ENCODE measurements at places on chromosomes 13 and 19. TPM values are rescaled to one million over a fixed set of nuclear protein-coding genes. Genes with fewer than 3 reads are reported as not detected.
A peak's percentile ranks its signal among the peaks of the same experiment; 100 is the strongest.

CACNG7 gene
- 0.26 TPM for total RNA-seq

KLK2 gene
- total RNA-seq: not detected

ZNF439 gene
- 9.4 TPM for total RNA-seq

FCER2 gene
- not detected for total RNA-seq

GIPC3 gene
- total RNA-seq: under 0.01 TPM

CCNA1 gene
- not detected for total RNA-seq

MIDN gene
- 18.8 TPM for total RNA-seq

DNA sequence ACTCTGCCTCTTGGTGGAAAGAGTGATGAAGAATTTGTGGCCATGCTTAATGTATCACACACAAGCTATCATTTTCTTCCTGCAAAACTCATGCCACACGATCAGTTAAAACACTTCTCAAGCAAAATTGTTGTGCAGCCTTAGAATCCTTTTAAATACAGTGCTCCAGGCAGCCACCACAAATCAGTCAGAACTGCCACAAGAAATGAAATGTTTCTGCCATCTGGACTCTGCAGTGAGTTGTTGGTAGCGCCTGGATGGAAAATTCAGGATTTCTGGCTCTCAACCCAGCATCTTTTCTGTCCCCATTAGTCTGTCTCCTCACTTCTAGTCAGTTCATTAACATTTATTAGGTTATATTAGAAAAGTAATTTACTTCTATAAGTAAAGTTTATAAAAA lies 179.5 kb downstream of the GPC6 start:
- H3K4me3 ChIP-seq: no peak overlapping the region
- no peak overlapping the region for H3K27ac ChIP-seq
- DNase-seq: no peak
- no peaks in the 10 kb centered on the region for H3K36me3 ChIP-seq

DNA sequence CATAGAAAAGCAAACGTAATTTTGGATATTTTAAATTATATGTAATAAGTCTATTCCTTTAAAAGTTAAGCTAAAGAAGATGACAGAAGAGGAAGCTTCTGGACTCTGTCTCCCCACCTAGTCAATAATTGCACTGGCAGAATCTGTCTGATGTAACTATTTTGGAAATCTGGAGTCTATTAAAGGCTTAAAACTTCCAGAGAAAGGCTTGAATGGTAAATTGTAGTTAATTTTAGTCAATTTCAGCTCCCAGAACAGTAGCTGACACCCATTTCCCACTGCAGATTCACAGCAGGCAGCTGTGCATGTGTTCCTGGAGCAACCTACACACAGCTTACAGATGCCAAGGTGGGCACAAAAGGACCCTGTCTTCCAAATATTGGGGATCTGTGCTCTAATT lies 304.1 kb downstream of the PCDH20 start:
- H3K4me3 ChIP-seq: no peak overlapping the region
- H3K27ac ChIP-seq: no peak overlapping the region
- no peaks in the 10 kb centered on the region for H3K27me3 ChIP-seq
- no peaks in the 10 kb centered on the region for H3K4me1 ChIP-seq
- H3K36me3 ChIP-seq: no peaks in the 10 kb centered on the region

GRCh38 chr19:55705972-55706371 lies 30.9 kb downstream of the EPN1 start:
- no peaks in the 10 kb centered on the region for H3K4me1 ChIP-seq
- no peak overlapping the region for H3K4me3 ChIP-seq
- DNase-seq: no peak
- no peak overlapping the region for H3K27ac ChIP-seq

DNA sequence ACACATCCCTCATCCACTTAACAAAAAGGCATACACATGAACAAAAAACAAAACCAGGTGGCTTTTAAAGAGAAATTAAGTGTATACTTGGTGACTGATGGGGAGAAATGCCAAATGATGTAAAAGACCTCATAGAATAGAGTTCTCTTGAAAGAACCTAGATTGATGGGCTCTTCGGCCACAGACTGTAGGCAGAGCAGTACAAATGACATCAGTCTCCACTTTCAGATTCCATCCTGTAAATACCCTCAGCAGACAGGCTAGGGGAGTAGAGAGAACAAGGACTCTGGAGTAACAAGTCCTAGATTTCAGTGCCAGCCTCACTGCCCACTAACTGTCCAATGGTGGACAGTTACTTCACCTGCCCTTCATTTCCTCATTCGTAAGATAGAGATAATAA lies 203.8 kb downstream of the MZT1 start:
- peak; percentile 7 for DNase-seq
- H3K4me1 ChIP-seq: no peaks in the 10 kb centered on the region
- H3K36me3 ChIP-seq: no peaks in the 10 kb centered on the region
- no peak overlapping the region for H3K4me3 ChIP-seq

- DNase-seq: peak; percentile 34
- H3K36me3 ChIP-seq: no peaks in the 10 kb centered on the region
- H3K4me3 ChIP-seq: no peak overlapping the region
- H3K27ac ChIP-seq: no peak overlapping the region
- no peaks in the 10 kb centered on the region for H3K4me1 ChIP-seq
Measured at GRCh38 chr13:99577934-99578917, 77.0 kb downstream of the TM9SF2 start.
